HS-27A (cell line): ENCODE measurements at places on chromosomes 4 and X.
A peak's percentile ranks its signal among the peaks of the same experiment; 100 is the strongest.

DNA sequence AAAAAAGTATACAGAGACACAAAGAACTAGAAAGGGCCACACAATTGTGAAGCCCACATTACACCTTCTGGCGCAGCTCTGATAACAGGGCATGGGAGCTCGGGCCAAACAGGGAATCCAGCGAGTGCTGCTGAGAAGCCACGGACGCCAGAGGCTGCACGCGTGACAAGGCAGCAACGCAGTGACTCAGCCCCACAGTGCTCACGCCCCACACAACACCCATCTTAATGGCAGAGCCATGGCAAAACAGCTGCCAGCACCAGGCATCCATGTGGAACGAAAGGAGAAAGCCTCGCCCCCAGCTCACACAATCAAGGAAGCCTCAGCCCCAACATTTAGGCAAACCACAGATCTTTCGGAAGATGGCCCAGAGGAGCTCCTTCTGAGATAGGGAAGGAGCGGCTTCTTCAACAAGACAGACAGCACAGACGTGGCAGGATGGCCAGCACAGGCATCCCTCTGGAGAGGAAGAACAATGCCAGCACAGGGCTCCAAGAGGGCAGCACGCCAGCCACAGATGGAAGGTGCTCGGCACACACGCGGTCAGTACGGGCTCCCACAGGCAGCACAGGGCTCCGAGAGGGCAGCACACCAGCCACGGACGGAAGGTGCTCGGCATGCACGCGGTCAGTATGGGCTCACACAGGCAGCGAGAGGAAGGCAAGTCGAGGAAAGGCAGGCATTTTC lies 33.1 kb downstream of the GAK start:
- no peak for DNase-seq

DNA sequence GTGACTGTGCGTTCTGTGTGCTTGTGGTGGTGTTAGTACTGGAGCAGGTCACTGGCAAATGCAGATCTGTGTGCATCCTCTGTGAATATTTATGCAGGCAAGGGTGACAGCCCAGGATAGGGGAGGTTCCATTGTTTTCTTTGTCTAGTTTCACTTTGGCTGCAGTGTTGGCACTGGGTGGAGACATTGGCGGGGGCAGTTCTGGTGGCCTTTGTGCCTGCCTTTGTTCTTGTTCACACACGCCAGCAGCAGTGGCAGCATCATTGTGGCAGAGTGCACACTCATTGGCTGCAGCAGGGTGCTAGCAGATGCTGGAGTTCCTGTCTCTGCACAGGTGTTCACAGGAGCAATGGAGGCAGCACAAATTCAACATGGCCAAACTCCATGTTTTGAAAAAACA lies 495.3 kb downstream of the UBE2NL start:
- DNase-seq, result no peak

- no peak for DNase-seq
These were observed 27.1 kb upstream of the HOPX start for GRCh38 chr4:56708146-56708545.

- DNase-seq, result peak; percentile 46
These were observed 119.2 kb downstream of the IRF2 start for GRCh38 chr4:184355111-184355604.

DNA sequence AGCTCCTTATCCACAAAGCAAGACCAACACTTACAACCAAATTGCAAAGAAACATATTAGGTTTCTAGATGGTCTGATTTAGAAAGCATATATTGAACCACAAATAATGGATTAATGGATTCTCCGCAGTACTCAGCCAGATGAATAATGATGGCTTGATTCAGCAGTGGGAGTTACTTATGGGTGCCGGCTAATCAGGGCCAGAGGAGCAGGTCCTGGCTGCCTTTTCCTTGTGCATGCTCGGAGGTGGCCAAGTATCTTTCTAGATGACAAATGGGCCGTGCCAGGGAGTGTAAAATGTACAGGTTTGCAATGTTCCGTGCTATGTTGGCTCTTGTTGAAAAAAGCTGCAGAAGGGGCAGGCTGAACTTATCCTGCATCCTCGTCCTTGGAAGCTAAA lies 70.2 kb downstream of the VCX3A start:
- DNase-seq, result no peak

GRCh38 chr4:2069986-2070385 lies 10.9 kb downstream of the NAT8L start:
- DNase-seq, result no peak

DNA sequence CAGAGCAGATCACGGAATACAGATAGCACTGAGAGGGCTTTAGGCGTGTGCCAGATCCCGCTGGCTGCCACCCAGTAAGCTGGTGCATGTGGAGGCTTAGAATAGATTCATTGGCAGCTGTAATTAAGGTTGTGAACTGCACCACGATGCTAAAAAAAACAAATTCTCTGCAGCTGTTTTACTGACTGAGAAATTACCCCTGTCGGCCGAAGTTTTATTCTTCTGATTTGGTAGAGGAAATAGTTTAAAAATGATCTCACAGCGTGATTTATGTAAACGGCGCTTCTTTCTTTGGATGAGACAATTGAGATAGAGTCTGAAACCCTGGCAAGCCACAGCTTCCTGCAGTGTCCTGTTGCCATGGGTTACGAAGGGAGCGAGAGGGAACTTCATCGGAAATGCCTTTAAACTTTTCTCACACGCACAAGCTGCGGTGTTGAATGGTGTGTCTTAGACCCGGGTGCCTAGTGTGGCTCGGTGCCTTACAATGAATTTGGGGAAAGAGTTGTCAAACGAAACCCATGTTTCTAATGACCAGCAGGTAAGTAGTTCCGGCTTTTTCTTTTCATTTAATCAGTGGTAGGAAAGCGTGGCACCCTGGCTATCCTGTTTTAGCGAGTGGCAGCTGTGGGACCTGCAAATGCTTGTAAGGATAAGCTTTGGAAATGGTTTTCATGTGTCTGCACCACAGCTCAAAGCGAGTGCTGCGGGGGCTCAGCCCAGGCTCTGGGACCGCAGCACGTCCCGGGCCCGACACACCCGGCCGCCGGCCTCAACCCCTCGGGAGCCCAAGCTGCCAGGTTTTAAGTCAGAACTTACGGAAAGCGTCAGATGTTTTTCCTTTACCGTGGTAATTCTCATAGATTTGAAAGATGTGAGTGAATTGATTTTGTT lies 71.7 kb upstream of the HGFAC start:
- no peak for DNase-seq

DNA sequence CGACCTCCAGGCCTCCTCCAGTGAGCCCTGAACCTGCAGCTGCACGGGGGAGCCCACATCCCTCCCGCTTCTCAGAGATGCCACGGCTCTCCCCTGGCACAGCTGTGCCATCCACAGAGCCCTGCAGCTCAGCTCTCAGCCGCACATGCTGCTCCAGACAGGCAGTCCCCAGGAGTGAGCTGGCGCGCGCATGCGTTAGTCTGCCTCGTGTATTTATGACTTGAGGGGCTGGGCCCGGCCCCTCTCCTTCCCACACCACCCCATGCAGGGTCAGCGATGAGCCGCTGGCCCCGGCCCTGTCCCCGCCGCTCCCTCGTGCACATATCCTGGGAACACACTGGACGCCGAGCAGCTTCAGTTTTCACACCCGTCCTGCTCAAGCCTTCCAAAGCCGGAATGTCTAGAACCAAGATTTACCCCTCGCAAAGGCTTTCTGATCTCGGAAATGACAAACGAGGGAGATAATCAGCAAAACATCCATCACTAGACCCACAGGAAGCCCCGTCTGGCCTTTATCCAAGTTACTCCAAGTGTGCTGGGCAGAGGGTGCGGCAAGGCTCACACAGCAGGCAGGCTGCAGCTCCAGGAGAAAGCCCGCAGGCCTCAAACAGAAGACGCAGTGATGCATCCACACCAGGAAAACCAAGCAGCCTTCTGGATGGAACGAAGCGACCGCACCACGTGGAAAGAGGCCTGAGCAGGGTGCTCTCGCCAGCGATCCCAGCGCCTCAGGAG lies 24.3 kb downstream of the GAK start:
- no peak for DNase-seq

- no peak for DNase-seq
These were observed 400.1 kb upstream of the NWD2 start for GRCh38 chr4:36844448-36844847.

DNA sequence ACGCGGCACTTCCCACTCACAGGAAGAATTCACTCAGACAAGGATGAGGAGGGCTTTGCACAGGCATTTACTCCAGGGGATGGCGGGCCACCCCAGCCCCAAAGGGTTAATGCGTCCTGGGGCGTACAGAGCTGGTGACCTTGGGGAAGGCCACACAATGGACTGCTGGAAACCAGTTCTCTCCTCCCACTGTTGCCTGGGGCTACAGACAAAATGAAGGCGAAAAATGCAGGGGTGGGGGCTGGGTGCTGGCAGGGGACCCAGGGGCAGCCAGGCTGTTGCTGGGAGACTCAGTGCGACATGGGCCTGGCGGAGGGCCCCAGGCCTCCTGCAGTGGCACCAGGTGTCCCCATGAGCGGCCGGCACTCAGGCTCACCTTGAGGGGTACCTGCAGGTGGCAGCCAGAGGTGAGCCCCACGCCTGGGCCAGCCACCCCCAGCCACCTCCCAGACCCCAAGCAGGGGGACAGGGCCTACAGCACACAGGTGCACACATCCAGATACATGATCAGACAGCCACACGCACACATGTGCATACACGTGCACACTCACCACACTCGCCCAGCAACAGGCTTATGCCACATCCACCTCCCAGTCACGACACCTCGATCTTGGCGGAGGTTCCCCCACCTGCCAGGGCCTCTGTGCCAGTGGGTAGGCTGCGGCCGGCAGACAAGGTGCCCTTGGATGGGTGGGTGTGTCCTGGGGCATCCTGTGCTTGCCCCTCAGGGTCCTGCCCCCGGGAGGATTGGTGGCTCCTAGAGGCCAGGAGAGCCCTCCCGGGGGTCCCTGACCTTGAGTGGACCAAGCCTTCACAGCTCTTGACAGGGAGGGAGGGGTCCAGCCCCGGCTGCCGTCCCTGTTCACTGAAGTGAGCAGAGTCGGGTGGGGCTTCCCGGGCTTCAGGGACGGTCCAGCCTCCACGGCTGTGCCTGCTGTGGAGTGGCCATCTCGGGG lies 13.1 kb downstream of the NAT8L start:
- DNase-seq, result no peak

DNA sequence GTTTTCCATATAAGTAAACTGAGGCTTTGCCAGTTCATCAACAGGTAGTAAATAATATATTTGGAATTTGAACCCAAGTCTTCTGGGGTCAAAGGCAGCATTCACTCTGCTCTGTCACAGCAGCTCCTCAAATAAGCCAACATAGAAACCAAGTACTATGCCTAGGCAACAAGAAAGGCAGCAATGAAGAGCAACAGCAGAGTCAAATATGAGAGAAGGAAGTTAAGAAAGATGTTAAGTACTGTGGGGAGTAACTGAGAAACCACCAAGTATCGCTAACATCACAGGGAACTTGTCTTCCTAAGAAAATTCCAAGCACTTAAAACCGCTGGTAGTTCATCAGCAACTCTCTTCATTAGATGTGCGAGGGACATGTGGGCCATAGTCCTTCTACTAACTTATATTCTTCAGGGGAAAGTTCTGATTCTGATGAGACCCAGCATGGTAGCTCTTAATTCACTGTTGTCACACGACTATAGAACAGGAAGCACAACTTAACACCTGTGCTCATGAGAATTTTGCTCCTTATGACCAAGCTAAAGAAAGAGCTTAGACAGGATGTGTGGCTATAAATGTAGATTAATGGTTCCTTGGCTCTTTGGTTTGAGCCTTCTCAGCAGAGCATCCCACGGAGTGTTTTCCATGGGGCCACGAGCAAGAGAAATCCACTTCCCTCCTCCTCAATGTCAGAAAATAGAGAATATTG lies 107.8 kb downstream of the AR start:
- DNase-seq, result no peak

DNA sequence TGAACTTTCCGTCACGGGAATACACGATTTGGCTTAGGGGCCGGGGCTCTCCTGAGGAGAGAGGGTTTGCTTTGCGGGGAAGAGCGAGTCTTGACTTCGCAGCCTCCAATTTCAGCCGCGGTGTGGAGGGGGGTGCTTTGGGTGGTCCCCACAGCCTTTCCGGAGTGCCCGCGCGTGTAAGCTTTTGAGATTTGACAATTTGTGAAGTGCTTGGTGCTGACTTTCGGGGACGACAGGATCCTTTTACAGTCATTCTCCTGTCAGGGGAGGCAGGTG lies 355 bp downstream of the SCML1 start:
- DNase-seq, result no peak

- DNase-seq, result peak; percentile 84
These were observed at the start of gene JADE1 for GRCh38 chr4:128809477-128810330. Gene JADE1, plus strand, starts transcription at chr4:128809700. Its CDS starts 22,059 bp downstream, at chr4:128831759.

GRCh38 chr4:154720618-154721267 lies 23.1 kb upstream of the LRAT start:
- no peak for DNase-seq

GRCh38 chr4:10237131-10237530 lies 120.5 kb upstream of the WDR1 start:
- DNase-seq, result no peak
